ENCODE measurements at places on chromosomes 13 and 19.

DNA sequence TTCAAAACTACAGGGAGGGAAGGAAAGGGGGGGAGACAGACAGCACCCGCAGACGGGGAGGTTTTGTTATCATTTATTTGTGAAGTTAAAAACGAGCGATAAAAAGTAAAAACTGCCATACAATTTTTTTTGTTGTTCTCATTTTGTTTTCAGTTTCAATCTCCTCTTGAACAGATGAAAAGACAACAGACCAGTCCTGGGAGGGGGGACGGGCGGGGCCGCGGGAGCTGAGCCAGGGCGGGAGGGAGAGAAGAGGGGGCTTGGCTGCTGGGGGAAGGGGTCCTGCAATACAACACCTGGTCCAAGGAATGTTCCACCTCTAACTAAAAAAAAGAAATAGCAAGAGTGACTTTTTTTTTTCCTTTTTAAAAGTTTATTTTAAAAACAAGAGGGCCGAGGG, 11.3 kb downstream of the KHSRP start:
- DNase-seq, result no peak

DNA sequence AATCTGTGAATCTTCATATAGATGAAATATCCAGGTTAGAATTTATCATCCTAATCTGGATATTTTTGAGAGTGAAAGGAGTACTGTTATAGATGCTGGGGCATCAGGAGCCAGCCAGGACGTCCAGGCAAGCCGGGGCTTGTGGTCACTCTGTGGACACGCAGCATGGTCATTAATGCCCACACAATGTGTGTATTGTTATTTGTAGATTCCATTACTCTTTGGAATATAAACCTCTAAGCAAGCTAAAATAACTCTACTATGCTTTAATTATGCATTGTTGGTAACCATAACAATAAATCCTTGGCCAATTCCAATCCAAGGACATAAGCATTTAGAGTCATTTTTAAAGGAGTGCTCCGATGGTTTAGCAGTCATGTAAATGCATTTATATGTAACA, 137.9 kb downstream of the TM9SF2 start:
- no peak for DNase-seq

DNA sequence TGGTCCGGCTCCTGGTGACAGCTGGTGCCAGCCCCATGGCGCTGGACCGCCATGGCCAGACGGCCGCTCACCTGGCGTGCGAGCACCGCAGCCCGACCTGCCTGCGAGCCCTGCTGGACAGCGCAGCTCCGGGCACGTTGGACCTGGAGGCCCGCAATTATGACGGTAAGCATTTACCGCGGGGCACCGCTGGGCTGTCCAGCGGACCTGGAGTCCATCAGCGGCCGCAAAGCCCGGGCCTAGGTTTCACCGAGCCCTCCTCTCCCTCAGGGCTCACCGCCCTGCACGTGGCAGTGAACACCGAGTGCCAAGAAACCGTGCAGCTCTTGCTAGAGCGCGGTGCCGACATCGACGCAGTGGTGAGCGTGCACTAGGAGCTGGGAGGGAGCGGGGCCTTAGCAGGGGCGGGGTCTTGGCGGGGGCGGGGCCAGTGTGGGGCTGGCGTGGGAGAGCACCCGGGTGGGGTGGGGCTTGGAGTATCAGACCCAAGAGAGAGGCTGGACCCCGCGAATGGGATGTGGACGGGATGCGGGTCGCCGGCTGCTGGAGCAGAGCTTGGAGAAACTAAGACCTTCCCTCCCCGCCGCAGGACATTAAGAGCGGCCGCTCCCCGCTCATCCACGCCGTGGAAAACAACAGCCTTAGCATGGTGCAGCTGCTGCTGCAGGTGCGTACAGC, 8.7 kb downstream of the BCL3 start:
- no peak for DNase-seq

- no peak for DNase-seq
These were observed 855 bp downstream of the LYL1 start for GRCh38 chr19:13101590-13102415.

GRCh38 chr13:97112446-97113152, 109.5 kb upstream of the MBNL2 start:
- no peak for DNase-seq

GRCh38 chr19:3403489-3404323, 37.3 kb downstream of the NFIC start:
- no peak for DNase-seq

DNA sequence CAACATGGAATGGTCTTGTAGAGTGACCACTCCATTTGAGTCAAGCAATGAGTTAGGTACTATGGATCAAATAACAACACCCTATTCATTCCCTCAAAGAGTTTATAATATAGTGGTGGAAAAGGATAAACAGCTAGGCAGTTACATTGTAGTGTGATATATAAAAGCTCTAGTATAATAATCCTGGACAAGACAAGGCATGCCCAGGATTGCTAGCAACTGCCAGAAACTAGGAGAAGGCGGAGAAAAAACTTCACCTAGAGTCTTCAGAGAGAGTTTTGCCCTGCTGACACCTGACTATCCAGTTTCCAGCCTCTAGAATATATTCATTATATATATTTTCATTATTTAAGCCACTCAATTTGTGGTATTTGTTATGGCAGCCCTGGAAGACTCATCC, 530.6 kb downstream of the KLF12 start:
- DNase-seq, result no peak

DNA sequence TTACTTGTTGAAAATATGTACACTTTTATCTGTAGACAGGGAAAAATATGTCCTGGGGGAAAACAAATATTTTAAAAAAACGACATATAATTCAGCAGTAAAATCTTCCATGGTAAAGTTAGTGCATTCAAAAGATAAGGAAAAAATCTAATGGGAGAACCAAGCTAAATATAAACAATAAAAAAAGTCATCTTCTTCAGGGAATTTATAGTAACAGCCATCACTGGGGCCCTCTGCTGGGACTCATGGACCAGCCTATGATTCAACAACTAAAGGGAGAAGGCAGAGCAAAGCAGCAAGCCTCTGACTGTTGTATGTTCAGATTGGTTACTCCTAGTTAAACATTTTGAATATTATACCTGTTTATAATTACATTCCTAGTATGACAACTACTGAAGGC, 93.0 kb downstream of the ITGBL1 start:
- no peak for DNase-seq

DNA sequence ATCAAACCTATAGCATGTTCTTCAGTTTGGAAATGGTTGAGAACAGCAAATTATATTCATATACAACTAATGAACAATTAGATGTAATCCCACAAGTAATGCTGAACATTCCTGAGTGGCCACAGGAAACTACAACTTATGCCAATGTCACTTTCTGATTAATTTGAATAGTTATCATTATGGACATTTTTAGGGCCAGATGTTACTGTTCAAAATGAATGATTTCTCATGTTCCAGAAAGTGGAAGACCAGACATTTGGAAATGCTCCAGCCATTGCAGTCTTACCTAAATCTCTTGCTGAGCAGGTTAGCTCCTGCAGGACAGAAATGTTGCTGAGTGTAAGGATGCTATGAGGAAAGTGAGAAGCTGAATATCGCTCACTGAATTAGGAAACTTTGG, 819.8 kb downstream of the PCDH9 start:
- no peak for DNase-seq

GRCh38 chr13:43072394-43072793, 49.0 kb downstream of the DNAJC15 start:
- DNase-seq, result no peak

DNA sequence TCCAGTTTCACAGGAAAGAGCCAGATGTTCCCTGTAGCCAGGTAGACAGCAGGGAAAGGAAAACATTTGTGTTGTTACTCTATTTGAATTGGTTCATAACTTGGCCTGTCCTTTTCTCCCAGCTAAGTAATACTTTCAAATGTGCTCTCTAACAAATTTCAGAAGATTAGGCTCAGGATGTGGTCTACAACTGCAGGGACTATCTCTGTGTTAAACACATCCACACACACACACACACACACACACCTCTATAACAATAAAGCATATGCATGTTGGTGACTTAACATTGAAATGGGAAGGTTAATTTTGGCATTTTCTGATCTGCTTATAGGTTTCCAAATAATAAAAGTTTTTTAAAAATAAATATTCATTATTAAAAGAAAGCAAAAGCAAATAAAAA, 316.0 kb upstream of the ARGLU1 start:
- DNase-seq, result no peak

DNA sequence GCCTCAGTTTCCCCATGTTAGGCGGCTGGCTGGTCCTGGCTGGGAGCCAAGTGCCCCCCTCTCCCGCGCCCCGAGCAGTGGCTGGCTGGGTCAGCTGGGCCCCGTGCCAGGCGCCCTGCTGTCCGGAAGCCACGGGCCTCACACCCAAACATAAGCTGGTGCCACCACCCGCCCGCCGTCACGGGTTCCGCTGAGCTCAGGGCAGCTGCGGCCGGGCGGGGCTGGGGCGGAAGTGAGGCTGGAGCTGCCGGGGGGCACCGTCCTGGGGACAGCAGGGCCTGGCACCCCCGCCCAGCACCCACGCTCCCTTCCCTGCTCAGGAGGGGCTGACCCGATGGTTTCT, 19.3 kb downstream of the HCN2 start:
- DNase-seq, result no peak

DNA sequence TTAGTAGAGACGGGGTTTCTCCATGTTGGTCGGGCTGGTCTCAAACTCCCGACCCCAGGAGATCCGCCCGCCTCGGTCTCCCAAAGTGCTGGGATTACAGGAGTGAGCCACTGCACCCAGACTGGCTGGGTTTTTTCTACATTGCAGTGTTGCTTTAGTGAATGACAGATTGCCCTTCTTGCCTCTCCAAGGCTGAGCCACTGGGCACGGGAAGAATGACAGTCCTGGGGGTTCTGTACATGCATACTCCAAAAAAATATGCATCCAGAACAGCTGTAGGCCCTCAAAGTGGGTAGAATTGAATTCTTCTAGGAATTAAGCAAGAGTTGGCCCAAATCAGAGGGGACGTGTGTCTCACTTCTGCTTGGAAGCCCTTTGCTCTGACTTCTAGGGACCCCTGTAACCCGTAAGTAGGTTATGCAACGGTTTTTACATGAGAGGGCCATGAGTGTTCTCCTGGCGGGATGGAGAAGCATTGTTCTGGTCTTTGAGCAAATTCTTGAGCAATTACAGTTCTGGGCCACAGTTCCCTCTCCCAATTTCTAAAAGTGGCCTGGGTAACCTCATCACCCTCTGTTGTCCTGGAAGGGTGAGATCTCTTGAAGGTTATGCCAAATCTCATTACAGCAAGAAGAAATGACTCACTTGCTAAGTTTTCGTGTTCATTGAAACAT, 3.6 kb downstream of the ACTN4 start:
- DNase-seq, result no peak

- no peak for DNase-seq
These were observed 12.2 kb downstream of the NFIX start for GRCh38 chr19:13007292-13008045.
